ENCODE measurements at places on chromosomes 7 and 10.

DNA sequence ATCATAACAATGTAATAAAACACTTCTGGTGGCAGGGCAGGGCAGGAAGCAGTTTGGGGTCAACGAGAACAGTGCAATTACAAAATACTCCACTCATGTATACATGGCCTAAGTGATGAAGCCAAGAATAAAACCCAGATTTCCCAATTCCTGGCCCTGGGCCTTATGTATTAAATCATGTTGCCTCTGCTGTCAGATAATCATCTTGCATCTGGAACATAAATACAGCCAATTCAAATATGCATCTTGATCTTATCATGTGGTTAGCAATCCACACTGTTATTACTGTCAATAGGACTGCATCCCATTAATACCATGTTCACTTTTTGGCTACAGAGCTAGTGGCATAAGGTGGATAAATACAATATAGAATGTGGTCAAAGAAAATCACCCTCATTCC, 186.5 kb upstream of the SLC25A13 start:
- DNase-seq = peak; percentile 36

DNA sequence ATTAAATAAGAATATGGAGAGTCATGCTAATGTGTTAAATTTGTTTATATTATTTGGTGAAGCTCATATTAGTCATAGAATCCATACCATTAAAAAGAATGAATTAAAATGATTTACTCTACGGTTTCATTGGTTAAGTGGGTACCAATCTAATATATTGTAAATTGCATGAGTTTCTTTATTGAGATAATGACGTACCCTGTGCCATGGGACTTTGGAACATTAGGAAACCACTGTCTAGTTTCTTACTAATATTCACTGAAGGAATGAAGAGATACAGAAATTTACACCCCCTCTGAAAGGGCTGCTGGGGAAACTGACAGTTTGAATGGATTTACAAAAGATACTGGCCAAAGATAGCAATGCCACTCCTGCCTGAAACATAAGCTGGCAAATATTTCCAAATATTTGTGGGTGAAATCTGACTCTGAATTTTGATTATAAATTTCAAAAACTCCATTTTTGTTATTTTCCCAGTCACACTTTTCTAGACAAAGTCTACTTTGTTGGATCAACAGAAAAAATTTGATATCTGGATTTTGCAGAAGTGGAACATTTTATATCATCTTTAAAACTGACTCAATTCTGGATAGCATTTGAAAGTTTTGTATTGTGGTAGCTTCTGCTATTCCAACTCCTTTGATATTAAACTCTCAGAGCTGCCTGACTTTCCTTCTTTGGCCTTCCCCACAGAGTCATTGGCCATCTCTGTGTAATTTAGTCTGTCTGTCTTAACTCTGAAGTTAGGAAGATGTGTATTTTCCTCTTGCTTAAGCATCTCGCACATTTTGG, 22.3 kb downstream of the MDFIC start:
- DNase-seq = no peak

DNA sequence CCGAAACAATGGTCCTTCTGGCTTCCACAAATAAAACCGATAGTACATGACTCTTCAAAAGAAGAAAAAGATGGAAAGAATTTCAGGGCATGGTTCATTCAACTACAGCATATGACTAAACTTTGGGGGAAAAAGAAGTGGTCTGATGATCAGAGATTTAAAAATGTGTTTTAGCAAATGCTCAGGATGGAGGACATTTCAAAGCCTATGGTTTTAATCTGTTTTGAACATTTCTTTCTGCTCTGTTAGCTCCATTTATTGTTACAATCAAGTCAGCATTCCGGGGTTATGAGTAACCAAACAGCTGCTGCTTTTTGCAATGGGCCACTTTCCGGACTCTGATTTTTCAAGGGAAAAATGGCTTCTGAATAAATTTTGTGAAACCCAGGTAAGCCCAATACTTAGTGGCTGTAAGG, 142.4 kb downstream of the CUBN start:
- DNase-seq = no peak

GRCh38 chr10:132395704-132396493, 1.1 kb upstream of the PWWP2B start:
- no peak for DNase-seq
